GM03348 (cell line): ENCODE measurements at places on chromosomes 6 and 20.

- no peak for DNase-seq
These were observed 6.2 kb downstream of the DXO start for GRCh38 chr6:31965700-31966099.

- no peak for DNase-seq
These were observed 698.8 kb downstream of the DOK5 start for GRCh38 chr20:55174172-55174571.

- peak; percentile 57 for DNase-seq
These were observed 39.2 kb upstream of the TPD52L1 start for GRCh38 chr6:125114248-125114858.

DNA sequence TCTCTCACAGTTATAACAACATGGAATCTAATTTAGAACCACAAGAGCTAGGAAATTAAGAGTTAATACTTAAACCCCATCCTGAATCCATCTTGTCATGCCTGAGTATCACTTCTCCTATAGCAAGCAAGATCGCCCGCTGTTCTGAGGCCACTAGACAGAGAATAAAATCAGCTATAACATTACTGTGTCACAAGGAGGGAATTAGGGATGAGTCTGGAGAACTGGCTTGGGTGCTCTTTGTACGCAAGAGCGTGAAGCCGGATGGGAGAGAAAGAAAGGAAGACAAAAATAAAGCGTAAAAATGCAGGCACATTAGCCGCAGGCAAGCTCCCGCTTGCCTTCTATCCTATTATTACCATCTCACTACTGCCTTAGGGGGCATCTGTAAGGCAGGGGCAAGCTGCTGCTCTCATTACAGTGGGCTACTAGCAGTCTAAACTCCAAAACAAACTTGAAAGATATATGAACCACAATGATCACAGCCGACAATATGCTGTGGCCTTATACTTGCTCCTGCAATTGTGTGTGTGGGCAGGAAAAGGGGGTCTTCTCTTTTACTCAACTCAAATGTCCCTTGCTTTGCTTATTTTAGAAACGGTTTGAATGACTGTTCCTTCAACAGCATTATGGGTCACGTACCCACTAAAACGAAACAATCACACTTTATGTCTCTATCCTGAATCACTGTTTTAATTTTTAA lies 81.9 kb downstream of the GJA10 start:
- no peak for DNase-seq

- no peak for DNase-seq
These were observed 54.5 kb upstream of the DACT2 start for GRCh38 chr6:168374051-168374502.

- DNase-seq, result no peak
These were observed 275.0 kb downstream of the BTBD9 start for GRCh38 chr6:38364775-38365174.

- no peak for DNase-seq
These were observed 33.3 kb downstream of the ATXN1 start for GRCh38 chr6:16727996-16728395.

GRCh38 chr20:31803552-31804291 lies 15.4 kb upstream of the MYLK2 start:
- no peak for DNase-seq

GRCh38 chr6:40426346-40427066 lies 160.7 kb downstream of the LRFN2 start:
- no peak for DNase-seq

DNA sequence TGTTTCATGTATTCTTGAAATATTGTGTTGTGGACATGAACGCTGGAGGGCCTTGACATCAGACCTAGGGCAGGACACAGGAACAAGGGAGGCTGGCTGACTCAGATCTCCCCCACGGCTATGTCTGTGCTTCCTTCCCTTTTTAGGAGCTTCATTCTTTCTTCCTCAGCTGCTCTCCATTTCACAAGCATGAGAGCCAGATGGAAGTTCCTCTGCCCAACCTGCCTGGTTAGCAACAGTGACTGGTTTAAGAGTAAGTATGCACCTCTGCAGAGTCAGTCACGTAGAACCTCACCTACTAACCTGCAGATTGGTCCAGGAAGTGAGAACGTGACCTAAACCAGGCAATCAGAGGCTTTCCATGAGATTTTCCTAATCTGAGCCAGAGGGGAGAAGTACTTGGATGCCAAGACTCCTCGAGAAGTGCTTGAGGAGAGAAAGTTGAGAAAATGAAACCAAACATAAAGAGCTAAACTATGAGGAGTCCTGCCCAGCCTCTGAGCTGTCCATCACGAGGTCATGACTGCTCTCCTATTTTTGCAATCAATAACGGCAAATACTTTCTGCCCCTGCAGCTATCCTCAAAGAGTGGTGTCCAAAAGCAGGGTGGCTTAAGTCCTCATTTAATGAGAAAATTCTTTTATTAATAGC lies 465.2 kb upstream of the CITED2 start:
- DNase-seq, result peak; percentile 18

- DNase-seq, result peak; percentile 80
These were observed 36.9 kb upstream of the TRAF3IP2 start for GRCh38 chr6:111642463-111643158.

DNA sequence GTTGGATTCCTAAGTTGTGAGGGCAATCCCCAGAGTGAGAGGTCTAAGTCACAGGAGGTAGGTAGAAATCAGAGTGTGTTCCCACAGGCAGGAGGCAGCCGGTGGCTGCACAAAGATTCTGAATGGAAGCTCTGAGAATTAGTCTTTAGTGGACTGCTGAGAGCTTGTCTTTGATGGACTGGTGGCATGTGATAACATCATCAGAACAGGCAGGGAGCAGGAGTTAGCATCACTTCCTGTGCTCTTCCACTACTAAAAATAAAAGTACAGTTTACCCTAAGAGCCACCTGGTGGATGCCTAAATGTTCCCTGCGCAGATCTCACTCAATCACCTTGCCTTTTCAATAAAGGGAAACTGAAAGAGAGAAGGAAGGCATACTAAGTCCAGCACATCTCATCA lies 294.6 kb upstream of the POU3F2 start:
- no peak for DNase-seq

DNA sequence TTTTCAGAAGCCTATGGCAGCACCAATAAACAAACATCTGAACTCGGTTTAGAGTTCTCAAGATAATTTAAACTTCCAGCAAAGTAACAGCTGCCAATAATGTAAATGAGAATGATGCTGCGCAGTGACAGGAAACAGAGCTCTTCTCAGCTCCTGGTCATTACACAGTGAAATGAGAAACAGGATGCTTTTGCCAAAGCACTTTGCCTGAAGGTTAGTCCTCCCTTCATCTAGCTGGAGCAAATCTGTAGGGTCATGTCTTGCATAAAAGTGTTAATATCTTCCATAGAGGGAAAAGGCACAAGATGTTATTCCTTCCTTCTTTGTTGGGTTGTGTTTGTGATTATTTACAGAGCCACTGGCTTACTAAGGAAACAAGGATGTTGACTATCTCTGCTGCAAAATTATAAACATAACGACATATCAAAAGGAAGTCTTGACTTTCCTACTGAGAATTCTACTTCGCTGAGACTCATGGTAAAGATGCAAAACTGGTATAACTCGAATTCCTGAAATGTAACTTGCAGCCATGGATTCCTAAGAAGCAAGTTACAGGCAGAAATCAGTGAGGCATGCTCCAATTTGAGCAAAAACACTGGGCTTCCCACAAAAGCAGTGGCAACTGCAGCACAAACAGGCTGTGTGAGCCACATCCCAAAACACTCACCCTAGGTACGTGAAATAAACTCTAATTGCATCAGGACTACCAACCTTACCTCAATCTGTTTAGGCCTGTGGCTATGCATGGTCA lies 102.5 kb upstream of the BEND6 start:
- DNase-seq, result no peak

DNA sequence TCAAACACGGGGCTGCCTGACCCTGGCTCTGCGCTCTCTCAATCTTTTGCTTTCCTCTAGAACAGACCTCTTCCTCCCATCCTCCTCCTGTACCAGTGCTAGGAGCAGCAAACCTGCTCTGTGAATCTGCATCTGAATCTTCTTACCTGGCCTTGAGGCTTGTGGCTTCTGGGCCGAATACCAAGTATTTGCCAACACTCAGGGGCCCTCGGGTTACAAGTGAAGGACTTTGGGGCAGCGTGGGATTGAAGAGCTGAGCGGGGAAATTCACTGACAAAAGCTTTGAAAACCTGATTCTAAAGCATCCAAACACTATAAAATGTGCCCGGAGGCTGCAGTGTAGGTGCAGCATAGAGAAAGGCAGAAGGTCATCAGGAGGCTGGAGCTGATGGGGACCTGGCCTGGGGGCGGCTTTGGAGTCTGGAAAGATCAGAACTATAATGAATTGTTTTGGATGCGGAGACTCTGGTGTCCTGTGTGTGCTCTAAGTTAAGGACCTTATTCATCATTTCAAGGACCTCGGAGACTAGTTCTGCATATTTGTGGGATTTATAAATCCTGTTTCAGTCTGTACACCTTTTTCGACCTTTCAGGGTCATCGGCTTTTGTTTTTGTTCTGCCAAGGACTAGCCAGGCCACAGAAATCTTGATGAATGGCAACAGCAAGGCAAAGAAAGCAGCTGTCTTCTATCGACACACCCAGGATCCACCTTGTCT lies 16.4 kb upstream of the IGF2R start:
- DNase-seq, result no peak

DNA sequence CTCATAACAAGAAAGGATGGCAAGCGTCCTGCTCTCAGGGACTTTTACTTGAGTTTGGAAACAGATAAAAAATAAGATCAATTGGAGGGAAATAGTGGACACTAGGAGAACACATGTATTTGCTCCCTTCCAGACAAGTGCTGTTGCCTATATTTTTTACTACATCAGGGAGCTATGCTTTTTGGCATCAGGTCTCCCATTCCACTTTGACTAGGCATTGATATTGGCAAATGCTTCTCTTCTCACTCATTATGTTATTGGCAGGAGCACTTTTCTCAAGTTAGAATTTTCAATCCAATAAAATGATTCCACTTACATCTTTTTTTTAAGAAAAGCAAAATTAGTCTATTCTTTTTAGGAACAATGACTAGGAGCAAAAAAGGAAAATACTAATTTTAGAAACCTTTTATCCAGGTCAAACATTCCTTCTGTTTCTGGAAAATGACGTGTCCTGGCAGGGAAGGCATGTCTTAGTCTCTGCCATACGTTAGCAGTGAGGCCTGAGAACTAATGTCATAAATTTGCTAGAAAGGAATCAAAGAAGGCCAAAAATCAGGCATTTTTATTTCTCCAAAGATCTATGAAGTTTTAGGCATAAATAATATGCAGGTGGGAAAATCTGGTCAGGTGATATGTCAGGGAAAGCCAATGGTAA lies 21.4 kb downstream of the BCAS1 start:
- DNase-seq, result no peak

DNA sequence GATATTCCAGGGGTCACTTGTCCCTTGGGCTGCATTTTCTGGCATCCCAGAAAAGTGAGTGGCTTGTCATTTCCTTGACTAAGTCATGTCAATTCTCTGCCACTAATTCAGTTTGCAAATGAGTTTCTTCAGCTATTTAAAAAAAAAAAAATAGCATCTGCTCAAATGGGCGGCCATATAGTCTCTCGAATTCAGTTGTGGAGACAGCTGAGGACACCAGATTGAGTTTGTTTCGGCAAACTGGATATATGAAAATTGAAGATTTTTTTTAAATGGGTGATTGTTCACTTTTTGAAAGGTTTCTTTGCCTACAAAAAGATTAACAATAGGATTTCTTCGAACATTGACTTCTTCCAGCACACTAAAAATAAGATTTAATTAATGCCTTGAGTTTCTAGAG lies 96.3 kb upstream of the TIAM2 start:
- no peak for DNase-seq

GRCh38 chr6:6434151-6434550 lies 113.7 kb upstream of the F13A1 start:
- DNase-seq, result no peak

GRCh38 chr6:160132776-160133338 lies 11.2 kb downstream of the SLC22A1 start:
- peak; percentile 59 for DNase-seq

- DNase-seq, result peak; percentile 35
These were observed 154.2 kb upstream of the QKI start for GRCh38 chr6:163260111-163260895.

- no peak for DNase-seq
These were observed 294.9 kb upstream of the MARCKS start for GRCh38 chr6:113562248-113562647.

DNA sequence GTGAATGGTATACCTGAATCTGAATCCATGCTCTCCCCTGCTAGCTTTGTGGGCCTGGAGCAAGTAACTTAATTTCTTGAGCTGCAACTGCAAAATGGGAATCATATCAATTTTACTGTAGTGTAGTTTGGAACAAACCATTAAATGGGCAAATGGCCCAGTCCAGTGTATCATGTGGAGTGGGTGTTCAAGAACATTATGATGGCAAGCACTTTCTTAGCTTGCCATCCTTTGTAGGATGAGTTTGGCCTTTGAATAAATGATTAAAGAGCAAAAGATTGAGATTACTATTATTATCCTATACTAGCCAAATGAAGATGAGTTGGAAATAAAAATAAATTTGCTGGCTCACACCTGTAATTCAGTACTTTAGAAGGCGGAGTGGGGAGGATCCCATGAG lies 120.4 kb downstream of the SESN1 start:
- no peak for DNase-seq

- DNase-seq, result no peak
These were observed 22.9 kb downstream of the CNKSR3 start for GRCh38 chr6:154487367-154488247.

GRCh38 chr20:668050-668449 lies 7.6 kb downstream of the SCRT2 start:
- DNase-seq, result no peak
